ENCODE measurements at places on chromosomes 16 and 17.

DNA sequence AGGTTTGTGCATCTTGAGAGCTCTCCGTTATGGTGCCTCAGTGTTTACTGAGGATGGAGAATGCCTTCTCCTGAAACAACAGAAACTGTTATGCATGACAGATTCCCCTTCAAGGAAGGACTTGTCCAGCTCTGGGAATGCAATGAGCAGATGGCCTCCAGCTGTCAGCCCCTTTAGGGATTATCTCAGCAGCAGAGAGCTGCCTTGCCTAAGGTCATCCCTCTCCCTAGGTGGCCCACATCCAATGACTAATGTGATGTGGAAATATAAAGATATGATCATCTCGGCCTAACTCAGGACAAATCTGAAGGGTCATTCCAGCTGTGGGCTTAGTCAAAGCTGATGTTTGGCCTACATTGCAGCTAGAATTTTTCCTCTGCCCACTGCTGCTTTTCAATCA, 214.3 kb upstream of the N4BP1 start:
- no peak for DNase-seq

DNA sequence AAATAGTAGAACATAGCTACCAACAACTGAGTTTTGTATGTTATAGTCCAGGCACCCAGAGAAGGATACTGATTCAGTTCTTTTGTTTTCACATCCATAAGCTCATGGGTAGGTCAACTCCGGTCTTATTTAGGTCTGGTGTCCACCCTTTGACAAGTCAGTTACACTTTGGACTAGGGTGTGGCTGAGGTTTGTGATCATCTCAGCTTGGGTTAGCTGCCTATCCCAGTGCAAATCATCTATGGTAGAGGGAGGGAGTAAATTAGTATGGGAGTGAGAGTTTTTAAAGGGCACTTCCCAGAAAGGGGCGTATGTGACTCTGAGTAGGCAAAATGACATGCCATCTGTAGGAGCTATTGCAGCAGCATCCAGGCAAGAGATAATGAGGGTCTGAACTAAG, 66.1 kb downstream of the TANC2 start:
- no peak for DNase-seq

- peak; percentile 90 for DNase-seq
Measured at GRCh38 chr17:7572588-7573323, 6.7 kb upstream of the CD68 start.

- no peak for DNase-seq
Measured at GRCh38 chr17:11240041-11240840, 772 bp upstream of the SHISA6 start.

DNA sequence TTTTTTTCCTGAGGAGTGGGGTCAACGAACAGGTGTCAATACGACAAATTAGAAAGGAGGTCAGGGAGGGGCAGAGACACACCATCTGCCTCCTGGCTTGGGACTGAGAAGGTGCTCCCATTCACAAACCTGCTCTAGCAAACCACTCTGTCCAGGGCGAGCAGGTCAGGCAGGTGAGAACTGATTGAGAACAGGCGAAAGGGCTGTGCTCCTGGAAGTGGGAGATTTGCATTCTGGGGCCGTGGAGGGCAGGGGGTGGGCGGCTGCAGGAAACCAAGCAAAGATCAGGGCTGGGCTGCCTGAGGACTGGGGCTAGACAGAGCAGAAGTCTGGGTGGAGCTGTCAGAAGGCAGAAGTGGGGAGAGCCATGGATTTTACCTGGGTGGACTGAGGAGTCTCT, 98.9 kb upstream of the NLRP1 start:
- DNase-seq = no peak
